Endothelial cell of umbilical vein (primary cell): ENCODE measurements at places on chromosomes 3 and 15. TPM values are rescaled to one million over a fixed set of nuclear protein-coding genes. Genes with fewer than 3 reads are reported as not detected.
A peak's percentile ranks its signal among the peaks of the same experiment; 100 is the strongest.

Gene TMEM42
- 10.6 and 13.6 TPM in 2 replicates for total RNA-seq

Gene CLDND1
- total RNA-seq = 93.1 and 101 TPM in 2 replicates

Gene ACKR2
- total RNA-seq = not detected in 2 replicates

Gene ARHGAP31
- total RNA-seq = 64.8 and 65.8 TPM in 2 replicates

Gene SNTN
- total RNA-seq = not detected in 2 replicates

Gene CFAP20DC
- 1.9 and 2.1 TPM in 2 replicates for total RNA-seq

Gene CKMT1A
- total RNA-seq = not detected in 2 replicates

Gene CCDC54
- total RNA-seq = not detected in 2 replicates

Gene SLC28A1
- not detected in 2 replicates for total RNA-seq

Gene CCR8
- not detected in 2 replicates for total RNA-seq

Gene GNAT1
- total RNA-seq = 0.77 and 0.78 TPM in 2 replicates

Gene PPARG
- total RNA-seq = 1.3 and 1.5 TPM in 2 replicates

- no peaks in the 10 kb centered on the region for H3K36me3 ChIP-seq
- H3K4me3 ChIP-seq = no peak overlapping the region
- H3K27ac ChIP-seq = no peak overlapping the region
- DNase-seq = no peak
- H3K27me3 ChIP-seq = no peaks in the 10 kb centered on the region
Measured at GRCh38 chr3:8507496-8507895, 5.9 kb downstream of the LMCD1 start.

GRCh38 chr3:57060089-57060821 lies at the start of gene SPATA12:
Gene SPATA12 (plus strand): TSS chr3:57060664. CDS start chr3:57073695, 13,031 bp downstream.
- no peak within 1 kb of the TSS for H3K4me3 ChIP-seq
- peak within 1 kb of the TSS; percentile 25 for H3K27ac ChIP-seq
- peaks cover 23% of the 10 kb centered on the region for H3K4me1 ChIP-seq
- peak; percentile 95 for DNase-seq
- H3K27me3 ChIP-seq = no peaks in the 10 kb centered on the region
- no peaks in the 10 kb centered on the region for H3K36me3 ChIP-seq

GRCh38 chr3:60308808-60309207 lies 942.4 kb downstream of the FHIT start:
- no peaks in the 10 kb centered on the region for H3K27me3 ChIP-seq
- no peak overlapping the region for H3K27ac ChIP-seq
- no peak for DNase-seq
- no peak overlapping the region for H3K4me3 ChIP-seq
- H3K4me1 ChIP-seq = no peaks in the 10 kb centered on the region
- no peaks in the 10 kb centered on the region for H3K36me3 ChIP-seq

DNA sequence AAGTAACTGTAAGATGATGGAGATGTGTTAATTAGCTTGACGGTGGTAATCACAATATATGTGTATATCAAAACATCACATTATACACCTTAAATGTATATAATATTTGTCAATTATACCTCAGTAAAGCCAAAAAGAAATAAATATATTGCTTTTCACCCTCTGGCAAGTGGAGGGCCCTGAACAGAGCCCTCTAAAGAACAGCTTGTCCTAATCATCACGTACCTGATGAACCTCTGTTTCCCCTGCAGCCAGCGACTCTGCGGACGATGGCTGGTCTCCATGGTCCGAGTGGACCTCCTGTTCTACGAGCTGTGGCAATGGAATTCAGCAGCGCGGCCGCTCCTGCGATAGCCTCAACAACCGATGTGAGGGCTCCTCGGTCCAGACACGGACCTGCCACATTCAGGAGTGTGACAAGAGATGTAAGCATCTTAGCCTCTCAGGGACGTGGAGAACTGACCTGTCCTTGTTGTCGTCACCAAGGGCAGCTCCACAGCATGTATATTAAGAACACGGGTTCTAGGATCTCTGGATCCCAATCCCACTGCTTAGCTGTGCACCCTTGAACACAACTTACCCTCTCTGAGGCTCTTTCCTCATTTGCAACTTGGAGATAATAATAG lies 6.3 kb downstream of the THBS1 start:
- H3K27me3 ChIP-seq = no peaks in the 10 kb centered on the region
- H3K27ac ChIP-seq = peak overlapping the region; percentile 70
- H3K36me3 ChIP-seq = peaks cover 92% of the 10 kb centered on the region
- H3K4me3 ChIP-seq = no peak overlapping the region
- H3K4me1 ChIP-seq = peaks cover 19% of the 10 kb centered on the region
- DNase-seq = peak; percentile 74

DNA sequence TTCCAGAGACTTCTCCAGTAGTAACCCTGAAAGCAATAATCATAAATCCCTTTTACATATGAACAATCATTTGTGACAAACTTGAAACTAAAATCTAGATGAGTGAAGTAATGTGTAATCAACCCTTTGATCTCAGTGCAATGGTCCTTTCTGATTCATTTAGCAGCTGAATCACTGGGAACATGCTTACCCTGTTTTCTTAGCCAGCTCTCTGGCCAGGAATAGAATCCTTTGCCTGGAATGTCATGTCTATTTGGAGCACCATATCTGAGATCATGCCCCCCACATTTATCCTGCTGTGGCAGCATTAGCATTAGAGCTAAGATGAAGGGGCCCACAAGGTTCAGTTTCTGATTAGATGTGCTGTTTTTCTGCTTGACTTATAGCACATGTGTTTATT lies 309.8 kb downstream of the OXSM start:
- H3K27me3 ChIP-seq = no peaks in the 10 kb centered on the region
- H3K36me3 ChIP-seq = no peaks in the 10 kb centered on the region
- H3K4me3 ChIP-seq = no peak overlapping the region
- DNase-seq = no peak

GRCh38 chr3:114758831-114759699 lies 388.0 kb downstream of the ZBTB20 start:
- H3K4me3 ChIP-seq = no peak overlapping the region
- no peaks in the 10 kb centered on the region for H3K27me3 ChIP-seq
- no peaks in the 10 kb centered on the region for H3K36me3 ChIP-seq
- H3K27ac ChIP-seq = no peak overlapping the region
- no peaks in the 10 kb centered on the region for H3K4me1 ChIP-seq
- DNase-seq = no peak

GRCh38 chr15:80375968-80376891 lies 28.0 kb upstream of the ARNT2 start:
- H3K36me3 ChIP-seq = no peaks in the 10 kb centered on the region
- H3K4me1 ChIP-seq = no peaks in the 10 kb centered on the region
- no peaks in the 10 kb centered on the region for H3K27me3 ChIP-seq
- no peak for DNase-seq
- H3K4me3 ChIP-seq = no peak overlapping the region

DNA sequence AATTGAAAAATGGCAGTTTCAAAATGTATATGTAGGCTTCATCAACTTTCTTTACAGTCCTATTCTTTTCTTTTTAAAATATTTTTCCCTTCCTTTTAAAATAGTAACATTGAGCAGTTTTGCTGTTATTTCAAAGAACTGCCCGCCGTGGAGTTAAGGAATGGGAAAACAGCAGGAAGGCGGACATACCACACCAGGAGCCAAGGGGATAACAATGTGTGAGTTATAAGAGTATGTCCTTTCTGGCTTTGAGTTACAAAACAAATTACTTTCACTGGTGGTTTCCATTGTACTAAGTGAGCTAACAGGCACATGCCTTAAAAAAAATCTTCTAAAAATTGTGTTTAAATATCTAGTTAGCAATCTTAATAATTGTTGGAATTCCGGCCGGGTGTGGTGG lies 37.4 kb upstream of the FBXL22 start:
- H3K27me3 ChIP-seq = no peaks in the 10 kb centered on the region
- peaks cover 3% of the 10 kb centered on the region for H3K36me3 ChIP-seq

GRCh38 chr3:171384101-171384891 lies 75.9 kb downstream of the TNIK start:
- no peak overlapping the region for H3K4me3 ChIP-seq
- no peaks in the 10 kb centered on the region for H3K36me3 ChIP-seq
- no peaks in the 10 kb centered on the region for H3K27me3 ChIP-seq
- no peak overlapping the region for H3K27ac ChIP-seq

DNA sequence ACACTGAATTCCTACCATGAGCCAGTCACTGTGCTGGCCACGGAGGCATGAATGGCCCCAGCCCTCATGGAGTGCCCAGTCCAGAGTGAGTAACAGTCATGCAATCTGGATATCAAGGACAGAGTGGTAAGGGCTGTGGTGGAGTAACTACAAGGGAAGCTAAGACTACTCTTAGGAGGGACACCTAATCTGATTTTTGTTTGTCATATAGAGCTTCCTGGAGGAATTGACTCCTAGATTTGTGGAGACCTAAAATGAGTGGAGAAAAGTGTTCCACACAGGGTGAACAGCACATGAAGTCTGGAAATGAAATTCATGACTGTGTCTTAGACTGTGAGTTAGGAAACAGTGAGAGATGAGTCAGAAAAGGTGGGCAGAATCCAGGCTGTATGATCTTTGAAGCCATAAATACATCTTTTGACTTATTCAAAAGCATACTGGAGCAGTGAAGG lies 219.9 kb downstream of the NFKBIZ start:
- no peak overlapping the region for H3K27ac ChIP-seq
- no peaks in the 10 kb centered on the region for H3K27me3 ChIP-seq
- peaks cover 2% of the 10 kb centered on the region for H3K4me1 ChIP-seq
- peak; percentile 37 for DNase-seq
- no peak overlapping the region for H3K4me3 ChIP-seq
- no peaks in the 10 kb centered on the region for H3K36me3 ChIP-seq

DNA sequence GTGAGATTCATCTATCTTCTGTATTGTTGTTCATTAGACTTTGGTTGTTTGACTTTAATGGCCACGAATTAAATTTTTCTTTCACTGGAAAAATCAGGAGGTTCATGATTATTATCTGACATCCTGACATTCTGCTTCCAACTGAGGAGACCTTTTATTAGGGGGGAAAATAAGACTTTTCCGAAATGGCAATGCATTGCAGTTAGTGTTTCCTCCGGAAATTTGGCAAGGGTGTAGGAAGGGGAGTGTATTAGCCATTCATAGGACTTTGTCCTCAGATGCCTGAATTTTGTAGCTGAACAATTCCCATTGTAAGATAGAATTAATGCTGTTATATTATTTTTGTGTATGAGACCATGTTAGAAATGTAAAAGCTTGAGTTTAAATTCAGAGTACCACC lies 450.6 kb upstream of the TGFBR2 start:
- no peak overlapping the region for H3K4me3 ChIP-seq
- H3K27me3 ChIP-seq = peaks cover 18% of the 10 kb centered on the region
- peak overlapping the region; percentile 65 for H3K27ac ChIP-seq
- no peaks in the 10 kb centered on the region for H3K36me3 ChIP-seq

GRCh38 chr3:161690299-161690620 lies 193.7 kb downstream of the OTOL1 start:
- no peak overlapping the region for H3K27ac ChIP-seq
- no peak for DNase-seq
- no peaks in the 10 kb centered on the region for H3K4me1 ChIP-seq

GRCh38 chr3:194294199-194294894 lies 56.8 kb downstream of the CPN2 start:
- DNase-seq = no peak
- H3K27me3 ChIP-seq = no peaks in the 10 kb centered on the region
- H3K4me1 ChIP-seq = peaks cover 13% of the 10 kb centered on the region
- H3K36me3 ChIP-seq = no peaks in the 10 kb centered on the region

DNA sequence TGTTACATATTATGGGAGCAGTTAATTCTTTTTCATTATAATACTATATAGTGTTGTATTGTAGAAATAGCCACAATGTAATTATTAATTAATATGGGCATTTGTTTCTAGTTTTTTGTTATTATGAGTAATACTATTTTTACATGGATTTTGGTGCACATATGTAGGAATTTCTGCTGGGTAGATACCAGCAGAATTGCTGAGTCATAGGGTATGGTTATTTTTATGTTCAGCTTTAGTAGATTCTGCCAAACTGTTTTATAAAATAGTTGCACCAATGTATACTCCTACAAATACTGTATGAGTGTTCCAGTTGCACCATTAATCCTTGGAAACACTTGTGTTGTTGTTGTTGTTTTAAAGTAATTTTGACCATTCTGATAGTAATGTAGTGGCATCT lies 91.5 kb downstream of the SH3GL3 start:
- no peaks in the 10 kb centered on the region for H3K27me3 ChIP-seq
- no peak for DNase-seq
- no peak overlapping the region for H3K27ac ChIP-seq
- no peaks in the 10 kb centered on the region for H3K36me3 ChIP-seq
- H3K4me3 ChIP-seq = no peak overlapping the region

DNA sequence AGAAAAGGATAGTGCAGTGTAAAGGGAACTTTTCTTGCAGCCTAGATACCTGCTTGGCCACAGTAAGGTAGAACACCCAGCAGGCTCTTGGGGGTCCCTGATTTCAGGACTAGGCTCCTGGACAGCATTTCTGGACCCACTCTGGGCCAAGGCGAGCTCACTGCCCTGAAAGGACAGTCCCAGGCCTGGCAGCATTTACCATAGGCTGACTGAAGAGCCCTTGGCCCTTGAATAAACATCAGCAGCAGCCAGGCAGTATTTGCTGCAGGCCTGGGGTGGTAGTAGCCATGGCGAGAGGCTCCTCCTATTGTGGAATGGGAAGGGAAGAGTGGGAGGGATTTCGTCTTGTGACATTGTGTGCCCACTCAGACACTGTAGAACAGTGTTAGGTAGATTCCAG lies 529.2 kb downstream of the TUSC7 start:
- DNase-seq = no peak
- no peak overlapping the region for H3K27ac ChIP-seq
- no peaks in the 10 kb centered on the region for H3K4me1 ChIP-seq
- H3K27me3 ChIP-seq = no peaks in the 10 kb centered on the region
